ENCODE measurements at places on chromosomes 1 and 21.

- DNase-seq = no peak
Measured at GRCh38 chr1:27887215-27888021, 15.1 kb downstream of the THEMIS2 start.

DNA sequence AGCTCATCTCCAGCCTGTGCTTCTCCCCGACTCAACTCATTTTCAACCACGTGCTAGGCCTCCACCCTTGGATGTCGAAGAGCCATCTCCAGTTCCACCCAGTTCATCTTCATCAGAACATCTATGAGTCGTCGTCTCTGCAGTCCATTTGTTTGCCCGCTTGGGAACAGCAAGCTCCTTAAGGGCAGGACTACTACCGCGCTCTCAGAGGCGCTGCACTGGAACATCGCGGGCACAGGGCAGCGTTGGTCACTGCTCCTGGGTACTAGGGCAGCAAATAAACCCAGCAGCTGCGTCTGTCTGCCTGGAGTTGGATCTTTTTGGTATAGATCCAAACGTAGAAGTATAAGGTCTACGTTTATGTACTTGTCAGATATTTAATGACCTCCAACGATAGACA lies 478 bp upstream of the PRDM2 start:
- no peak for DNase-seq

- DNase-seq = no peak
Measured at GRCh38 chr1:74673351-74674111, at the start of gene ERICH3. ERICH3 (minus strand) TSS chr1:74673792; CDS start chr1:74673519, 273 bp downstream.

GRCh38 chr1:41800311-41800829 lies 118.4 kb downstream of the HIVEP3 start:
- peak; percentile 12 for DNase-seq
